ENCODE measurements at places on chromosomes 3 and 15.

- no peak for DNase-seq
These were observed 3.4 kb downstream of the SNX33 start for GRCh38 chr15:75650908-75651809.

DNA sequence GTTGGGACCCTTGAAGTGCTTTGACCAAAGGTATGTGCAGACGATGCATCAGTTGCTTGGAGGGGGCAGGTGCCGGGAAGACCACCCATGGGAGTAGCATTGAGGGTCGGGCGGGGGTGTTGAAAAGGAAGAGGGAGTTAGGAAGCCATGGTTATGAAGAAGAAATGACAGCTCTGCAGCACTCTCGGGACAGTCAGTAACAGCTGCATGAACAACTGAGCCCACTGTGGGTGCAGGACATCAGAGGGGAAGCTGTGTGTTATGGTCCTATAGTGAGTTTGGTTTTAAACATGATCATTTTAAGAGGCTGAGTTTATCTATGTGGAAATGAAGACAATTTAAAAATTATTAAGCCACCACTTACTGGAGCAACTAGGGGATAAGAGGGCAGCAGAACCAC is 17.6 kb downstream of the ST8SIA2 start:
- no peak for DNase-seq

DNA sequence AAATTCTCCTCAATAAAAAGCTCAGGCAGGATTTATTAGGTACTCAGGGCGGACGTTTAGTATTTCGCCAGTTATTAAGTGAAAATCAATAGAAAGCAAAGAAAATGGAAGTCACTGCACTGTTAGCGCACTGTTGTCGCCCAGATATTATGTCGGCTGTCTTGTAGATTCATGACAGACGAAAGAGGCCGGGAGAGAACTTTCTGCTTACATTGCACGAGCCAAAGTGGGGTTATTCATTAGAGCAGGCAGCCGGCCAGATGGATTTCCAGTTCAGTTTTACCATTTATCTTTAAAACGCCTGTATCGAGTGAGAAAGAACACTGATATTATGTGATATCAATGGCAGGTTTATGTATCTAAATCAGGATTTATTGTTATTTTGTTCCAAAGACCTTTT is 866.0 kb upstream of the NR2F2 start:
- DNase-seq = no peak

GRCh38 chr3:126349071-126349470 is 8.1 kb downstream of the KLF15 start:
- no peak for DNase-seq

DNA sequence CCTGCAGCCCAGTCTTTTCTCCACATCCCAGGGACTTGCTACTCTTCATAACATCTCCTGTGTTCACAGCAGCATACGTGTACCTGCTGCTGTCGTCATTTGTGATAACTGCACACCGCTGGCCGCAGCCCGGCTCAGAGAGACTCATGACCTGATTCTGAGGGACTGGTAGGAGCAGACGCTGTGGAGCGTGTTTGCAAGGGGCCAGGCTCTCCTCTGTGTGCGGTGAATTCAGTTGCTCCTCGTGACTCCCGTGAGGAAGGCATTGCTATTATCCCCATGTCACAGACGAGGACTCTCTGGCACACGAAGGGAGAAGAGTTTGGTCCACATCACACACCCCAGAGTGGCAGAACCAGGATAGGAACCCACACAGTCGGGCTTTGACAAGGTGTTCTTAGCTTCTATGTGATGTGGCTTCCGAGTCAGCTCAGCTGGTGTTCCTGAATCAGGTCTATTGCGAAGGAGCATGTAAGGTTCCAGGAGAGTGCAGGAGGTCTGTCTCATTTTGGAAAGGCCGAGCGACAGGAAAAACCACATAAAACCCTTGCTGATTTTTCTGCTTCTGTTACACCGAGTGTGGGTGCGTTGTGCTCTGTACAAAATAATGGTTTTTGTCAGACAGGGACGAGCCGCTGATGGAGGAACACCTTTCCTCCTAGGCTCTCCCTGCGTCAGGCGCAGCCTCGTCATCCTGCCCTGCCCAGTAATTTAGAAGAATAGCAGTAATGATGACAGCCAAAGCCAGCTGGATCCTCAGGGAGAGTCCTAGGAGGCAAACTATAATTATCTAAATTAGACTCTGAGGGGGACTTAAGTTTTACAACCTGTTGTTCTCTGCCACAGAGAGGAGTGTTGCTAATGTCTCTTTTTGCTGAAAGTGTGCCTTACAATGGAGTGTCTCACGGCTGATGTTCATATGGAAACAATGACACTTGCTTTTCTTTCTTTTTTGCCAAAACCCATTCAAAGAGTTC is 157.5 kb upstream of the RGMA start:
- no peak for DNase-seq

- DNase-seq = no peak
These were observed 33.9 kb upstream of the XCR1 start for GRCh38 chr3:46061108-46061720.

Data from stimulated activated CD8-positive, alpha-beta memory T cell treated with anti-CD3 and anti-CD28 coated beads, Interleukin-4, amount 100 ng/mL, for 1 hour (primary cell).